Calu3 (cell line): ENCODE measurements at places on chromosomes 1 and 21. TPM values are rescaled to one million over a fixed set of nuclear protein-coding genes. Genes with fewer than 3 reads are reported as not detected.

ATP6V1G3 gene
- not detected in 2 replicates for total RNA-seq

TCHH gene
- total RNA-seq, result 0.07 TPM in 1 of 2 replicates, not detected in the other

NPR1 gene
- total RNA-seq, result not detected in 2 replicates

LCE1D gene
- total RNA-seq, result not detected in 2 replicates

DNA sequence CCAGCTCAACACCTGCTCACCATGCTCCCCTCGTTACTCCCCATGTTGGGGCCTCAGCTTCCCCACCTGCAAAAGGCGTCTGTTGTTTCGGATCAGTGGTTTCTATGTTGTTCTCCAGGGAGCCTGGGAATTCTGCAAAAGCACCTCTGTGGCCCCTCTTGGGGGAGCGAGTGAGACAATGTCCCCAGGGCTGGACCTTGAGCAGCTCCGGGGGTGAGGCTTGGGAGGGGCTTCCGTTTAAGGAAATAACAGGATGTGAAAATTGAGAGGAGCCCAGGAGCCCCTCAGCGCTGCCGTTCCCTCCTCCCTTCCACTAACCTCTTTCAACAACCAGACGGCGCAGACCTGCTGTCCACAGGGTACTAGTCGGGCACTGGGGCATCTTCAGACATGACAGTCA lies 98.5 kb upstream of the IFFO2 start:
- no peak for DNase-seq

DNA sequence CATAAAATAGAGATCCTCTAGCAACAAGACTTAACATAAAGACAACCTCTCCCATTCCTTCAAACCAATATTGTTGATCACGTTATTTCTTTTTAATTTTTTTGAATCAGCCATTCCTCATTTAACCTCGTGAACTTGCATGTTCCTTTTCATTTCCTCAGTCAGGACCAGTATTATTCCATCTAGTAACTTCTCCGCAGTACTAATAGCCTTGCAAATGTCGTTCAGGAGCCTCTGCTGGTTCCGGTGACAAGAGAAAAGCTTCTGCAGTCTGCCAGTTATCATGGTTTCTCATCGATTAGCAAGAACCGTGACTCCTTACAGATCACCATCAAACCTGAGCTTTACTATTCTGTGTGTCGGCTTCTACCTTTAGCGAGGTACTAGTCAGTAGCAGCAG lies 3.0 kb downstream of the APP start:
- no peak for DNase-seq

DNA sequence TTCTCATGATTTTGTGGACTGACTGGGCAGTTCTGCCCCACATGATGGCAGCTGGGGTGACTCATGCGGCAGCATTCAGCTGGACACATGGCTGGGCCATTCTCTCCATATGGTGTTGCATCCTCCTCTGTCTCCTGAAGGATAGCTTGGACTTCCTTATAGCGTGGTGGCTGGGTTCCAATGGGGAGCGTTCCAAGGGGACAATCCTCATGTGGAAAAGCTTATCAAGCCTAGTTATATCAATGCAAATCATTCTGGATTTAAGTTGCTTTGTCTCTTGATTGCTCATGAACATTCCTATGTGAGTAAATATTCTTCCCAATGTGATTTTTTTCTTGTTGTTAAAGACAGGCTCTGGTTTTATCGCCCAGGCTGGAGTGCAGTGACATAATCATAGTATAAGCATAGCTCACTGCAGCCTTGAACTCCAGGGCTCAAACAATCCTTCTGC lies 13.2 kb upstream of the SLC2A1 start:
- DNase-seq, result no peak

GRCh38 chr1:73800376-73800775 lies 397.6 kb downstream of the LRRIQ3 start:
- no peak for DNase-seq

DNA sequence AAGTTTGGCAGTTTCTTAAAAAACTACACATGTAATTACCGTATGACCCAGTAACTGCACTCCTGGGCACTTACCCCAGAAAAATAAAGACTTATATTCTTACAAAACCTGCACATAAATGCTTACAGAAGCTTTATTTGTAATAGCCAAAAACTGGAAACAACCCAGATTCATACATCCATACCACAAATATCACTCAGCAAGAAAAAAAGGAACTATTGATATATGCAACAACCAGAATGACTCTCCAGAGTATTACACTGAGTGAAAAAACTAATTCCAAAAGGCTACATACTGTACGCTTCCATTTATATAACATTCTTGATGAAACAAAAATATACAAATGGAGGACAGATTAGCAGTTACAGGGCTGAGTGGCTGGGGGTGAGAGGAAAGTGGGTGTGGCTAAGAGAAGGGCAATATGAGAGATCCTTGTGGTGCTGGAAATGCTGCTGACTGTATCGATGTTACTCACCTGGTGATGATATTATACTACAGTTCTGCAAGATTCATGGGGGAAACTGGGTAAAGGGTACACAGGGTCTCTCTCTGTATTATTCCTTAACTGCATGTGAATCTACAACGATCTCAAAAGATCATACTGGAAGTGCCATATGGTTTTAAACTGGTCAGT lies 96.0 kb upstream of the GNG4 start:
- no peak for DNase-seq

- peak; percentile 82 for DNase-seq
Observed at GRCh38 chr1:112808861-112809684, 93.9 kb upstream of the PPM1J start.

GRCh38 chr1:923131-923990 lies at the start of gene SAMD11:
Gene SAMD11, plus strand, starts transcription at chr1:923923. Its CDS starts 509 bp downstream, at chr1:924432.
- peak; percentile 90 for DNase-seq

GRCh38 chr1:43197343-43198127 lies 25.4 kb downstream of the CFAP57 start:
- DNase-seq, result no peak

DNA sequence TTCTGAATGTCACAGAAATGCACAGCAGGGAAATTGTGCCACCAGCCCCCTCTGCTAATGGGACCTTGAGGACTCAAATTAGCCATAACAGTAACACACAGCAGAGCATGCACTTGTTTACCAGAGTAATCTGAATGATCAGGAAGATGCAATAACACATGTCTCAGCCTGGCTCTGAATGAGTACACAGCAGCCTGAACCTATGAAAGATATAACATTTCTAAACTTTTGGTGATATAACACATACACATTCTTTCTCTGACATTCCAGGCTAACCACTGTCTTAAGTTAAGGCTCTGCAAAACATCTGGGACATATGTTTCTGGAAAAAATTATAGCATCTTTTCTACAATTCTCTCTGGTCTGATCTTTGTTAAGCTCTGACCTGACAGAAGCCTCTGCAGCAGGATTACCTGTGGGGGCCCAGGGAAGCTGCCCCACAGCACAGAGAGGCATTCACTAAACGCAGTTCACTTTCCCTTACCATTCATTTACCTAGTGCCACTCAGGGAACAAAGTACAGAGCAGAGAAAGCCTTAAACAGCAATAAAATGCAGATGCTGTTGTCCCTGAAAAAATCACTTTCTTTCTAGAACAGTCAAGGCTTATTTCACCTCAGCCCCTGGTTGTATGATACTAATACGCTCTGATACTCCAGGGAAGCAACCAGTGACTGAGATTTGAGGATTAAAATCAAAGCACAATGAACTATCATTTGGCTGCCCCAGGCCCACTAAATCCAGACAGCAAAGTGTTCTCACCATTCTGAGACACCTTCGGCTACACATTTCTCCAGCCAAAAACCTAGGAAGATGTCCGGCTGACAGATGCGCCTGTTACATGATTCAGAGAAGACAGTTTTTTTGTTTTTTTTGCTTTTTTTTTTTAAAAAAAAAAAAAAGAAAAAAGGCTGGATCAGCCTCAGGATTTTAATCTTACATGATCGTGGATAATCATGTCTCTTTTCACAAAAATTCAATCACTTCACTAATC lies 54.0 kb upstream of the CNN3 start:
- no peak for DNase-seq

DNA sequence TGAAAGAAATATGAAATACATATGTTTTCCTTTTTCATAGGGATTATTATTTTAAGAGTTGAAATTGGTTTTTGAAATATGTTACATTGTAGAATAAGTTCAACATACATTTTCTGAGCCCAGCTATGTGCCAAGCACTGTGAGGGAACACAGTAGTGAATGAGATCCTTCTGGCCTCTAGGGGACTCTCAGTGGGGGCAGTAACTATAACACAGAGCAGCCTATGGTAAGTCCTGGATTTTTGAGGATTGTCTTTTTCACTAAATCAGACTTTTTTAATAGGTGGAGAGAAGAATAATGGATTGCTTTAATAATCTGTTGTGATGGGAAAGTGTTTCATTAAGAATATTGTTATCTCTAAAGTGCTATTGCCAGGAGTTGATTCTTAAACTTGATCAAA lies 2.4 kb downstream of the DNAJC6 start:
- DNase-seq, result no peak

- no peak for DNase-seq
Observed at GRCh38 chr1:36492491-36492890, 9.8 kb upstream of the CSF3R start.
